ENCODE measurements at places on chromosomes 5 and 9.

- no peak for DNase-seq
These were observed 94.6 kb upstream of the RANBP6 start for GRCh38 chr9:6109986-6110385.

DNA sequence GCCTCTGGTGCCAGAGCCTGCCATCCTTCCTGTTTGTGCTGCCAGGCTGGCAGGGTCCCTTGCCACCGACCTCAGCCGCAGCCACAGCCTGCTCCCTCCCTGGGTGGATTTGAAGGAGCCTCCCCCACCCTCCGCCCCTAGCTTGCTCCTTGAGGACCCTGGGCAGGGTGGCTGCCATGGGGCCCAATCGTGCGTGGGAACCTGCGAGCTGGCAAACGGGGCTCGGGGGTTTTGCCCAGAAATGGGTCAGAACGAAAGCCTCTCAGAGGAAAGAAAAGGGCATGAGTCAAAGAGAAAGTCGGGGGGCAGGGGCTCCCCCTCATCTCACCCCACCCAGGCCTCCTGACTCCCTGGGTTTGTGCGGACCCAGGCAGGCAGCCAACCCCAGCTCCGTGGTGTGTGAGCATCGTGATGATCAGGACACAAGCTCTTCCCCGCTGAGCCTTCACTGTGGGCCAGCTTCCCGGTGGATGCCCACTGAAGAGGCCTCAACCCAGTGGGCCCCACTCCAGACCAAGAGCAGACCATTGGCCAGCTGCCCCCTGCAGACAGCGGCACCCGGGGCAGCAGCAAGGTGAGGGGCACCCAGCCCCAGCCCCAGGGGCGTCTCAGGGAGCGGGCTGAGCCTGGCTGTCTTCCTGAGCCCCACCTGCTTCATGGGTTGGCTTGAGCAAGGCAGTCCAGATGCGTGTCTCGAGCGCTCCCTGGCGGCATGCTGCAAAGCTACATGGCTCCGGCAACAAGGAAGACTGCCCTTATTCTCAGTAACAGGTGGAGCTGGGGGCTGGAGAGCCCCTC, 3.0 kb upstream of the FUT7 start:
- DNase-seq = peak; percentile 68

GRCh38 chr9:121868626-121869025, 217.2 kb downstream of the DAB2IP start:
- DNase-seq = no peak

DNA sequence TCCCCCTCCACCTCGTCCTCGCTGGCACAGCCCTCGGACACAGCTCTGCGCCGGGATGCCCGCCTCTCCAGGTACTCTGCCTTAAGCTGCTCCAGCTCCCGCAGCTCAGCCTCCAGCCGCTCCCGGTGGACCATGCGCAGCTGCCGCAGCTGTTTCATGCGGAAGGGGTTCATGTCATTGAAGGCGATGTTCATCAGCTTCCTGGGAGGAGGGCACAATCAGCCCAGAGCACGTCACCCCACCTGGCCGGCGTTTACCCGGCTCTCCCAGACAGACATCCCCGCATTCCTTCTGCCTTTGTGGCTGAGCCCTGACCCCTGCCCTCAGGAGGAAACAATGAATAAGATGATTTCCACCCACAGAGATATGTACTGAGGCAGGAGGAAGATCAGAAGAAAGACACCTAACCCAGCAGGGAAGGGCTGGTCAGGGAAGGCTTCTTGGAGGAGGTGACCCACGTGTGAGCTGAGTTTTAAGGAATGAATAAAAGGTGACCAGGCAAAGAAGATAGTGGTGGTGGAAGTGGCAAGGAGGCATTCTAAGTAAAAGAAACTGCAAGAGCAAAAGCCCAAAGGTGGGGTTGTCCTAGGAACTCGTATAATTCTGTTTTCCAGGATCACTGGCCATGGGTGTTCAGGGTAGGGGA, 7.1 kb upstream of the CORO2A start:
- no peak for DNase-seq

DNA sequence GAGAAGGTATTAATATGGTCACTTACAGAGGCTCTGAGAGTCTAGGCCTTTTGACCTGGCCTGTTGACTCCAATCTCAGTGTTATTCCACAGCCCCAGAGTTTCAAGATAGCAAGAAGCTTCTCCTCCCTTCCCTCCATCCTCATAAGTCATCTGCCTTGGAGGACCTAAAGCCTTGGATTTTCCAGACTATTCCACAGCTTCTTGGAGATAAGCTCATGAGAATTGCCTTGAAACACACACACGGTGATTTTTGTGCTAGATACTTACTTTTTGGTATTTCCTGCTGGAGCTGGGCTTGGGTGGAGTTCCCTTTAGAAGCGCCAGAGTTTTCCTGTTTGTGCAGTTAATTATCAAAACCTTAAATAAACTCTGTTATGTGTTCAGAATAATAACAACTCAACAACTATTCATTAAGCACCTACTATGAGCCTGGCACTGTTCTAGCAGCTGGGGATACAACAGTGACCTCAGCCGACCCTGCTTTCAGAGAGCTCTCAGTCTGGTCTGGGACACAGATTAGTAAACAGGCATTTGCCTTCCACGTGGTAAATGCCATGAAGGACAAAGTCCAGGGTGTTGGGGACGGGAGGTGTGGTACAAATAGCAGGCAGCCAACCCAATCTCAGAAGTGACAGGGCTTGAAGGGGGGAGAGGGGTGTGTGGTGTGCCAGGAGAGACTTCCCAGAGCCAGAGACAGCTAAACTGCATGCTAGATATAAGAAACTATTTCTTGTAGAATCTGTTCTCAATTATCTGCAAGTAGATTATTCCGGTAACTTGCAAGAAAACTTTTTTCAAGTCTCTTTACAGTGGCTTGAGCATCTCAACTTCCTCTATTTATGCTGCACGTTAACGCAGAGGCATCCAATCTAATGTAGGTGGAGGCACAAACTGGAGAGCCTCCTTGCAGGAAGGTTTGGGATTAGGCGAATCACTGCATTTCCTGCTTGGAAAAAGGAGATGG, 55.9 kb upstream of the KLF9 start:
- peak; percentile 48 for DNase-seq

GRCh38 chr9:38154501-38155421, 85.7 kb upstream of the SHB start:
- DNase-seq = no peak

DNA sequence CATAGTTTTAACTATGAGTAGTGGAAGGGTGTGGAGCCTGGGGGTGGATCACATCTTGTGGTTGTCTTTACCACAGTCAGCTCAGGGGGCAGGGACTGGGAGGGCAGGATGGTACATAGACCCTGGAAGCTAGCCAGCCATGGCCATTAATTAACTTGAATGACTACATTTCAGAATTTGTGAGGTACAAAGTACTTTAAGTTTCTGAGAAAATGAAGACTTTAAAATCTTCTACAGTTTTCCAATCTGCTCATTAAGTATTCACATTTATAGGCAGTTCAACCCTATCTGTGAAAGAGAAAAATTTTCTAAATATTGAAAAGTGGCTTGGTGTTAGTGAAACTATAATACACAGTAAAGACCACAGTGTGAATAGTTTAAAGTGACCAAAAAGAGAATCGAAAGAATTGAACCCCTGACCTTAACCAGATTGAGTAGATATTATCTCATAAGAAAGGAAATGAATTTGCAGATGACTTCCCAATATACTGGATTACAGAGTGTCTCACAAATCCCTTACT, 234.2 kb upstream of the MEF2C start:
- no peak for DNase-seq

DNA sequence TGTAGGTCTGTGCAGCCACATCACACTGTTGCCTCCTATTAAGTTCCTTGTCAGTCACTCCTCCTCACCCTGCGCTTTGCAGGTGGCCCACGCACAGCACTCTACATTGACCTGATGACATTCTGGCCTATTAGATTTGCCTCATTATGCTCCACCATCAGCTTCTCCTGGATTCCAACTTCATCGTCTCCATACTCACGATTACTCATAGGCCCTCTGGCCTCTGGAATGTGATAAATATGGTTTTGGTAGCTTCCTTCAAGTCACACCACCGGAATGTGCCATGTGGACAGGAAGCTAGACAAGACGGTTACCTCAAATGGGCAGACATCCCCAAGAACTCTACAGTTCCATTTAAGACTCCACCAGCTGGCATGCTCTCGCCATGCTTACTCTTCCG, 158.0 kb upstream of the LHFPL2 start:
- no peak for DNase-seq

- DNase-seq = no peak
These were observed 866.5 kb upstream of the DMAC1 start for GRCh38 chr9:8666060-8666459.

GRCh38 chr5:156042726-156043125, 284.2 kb upstream of the SGCD start:
- DNase-seq = no peak

DNA sequence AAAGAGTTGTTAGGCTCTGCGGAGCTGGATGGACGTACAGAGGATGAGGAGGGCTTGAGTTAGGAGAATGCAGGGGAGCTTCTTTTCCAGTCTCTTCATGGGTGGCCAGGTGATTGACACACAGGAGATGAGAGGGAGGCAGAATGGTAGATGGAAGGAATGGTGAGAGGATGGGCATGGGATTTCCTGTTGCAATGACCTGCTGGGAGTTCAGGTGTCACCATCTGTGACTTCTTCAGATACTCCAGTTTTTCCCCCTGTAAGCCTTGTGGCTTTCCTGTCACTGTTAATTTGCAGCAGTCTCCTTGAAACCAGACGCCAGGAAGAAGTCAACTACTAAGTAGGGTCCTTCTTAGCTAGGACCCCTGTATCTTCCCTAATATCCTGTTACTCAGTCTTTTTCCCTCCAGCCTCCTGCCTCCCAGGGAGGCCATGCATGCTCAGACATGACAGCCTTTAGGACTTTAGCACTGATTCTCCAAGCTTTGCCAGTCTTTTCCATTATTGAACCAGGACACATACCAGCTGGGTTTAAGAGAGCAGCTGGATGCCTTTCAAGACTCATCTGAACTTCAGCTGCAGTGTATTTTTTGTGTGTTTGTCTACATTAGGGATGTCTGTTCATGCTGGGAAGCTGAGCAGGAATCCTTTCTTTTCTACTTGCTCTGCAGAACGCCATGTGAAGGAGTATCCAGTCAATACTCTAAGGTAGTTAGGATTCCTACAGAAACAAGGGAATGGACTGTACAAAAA, 67.2 kb upstream of the CD180 start:
- DNase-seq = no peak

DNA sequence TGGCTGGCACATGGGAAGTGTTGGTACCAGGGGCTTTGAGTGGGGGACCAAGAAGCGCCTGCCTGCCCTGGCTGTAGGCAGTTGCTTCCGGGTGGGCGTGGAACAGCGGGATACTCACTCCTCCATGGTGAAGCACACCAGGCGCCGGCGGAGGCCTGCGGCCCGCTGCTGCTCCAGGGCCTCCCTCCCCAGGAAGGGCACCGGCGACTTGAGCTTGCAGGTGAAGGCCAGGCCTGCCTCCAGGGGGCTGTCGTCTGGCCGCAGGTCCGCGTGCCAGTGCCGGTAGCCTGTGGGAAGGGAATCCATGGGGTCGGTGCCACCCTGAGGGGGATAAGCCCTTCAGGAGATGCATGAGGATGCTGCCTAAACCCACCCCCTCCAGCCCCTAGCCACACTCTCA, 34.3 kb downstream of the DBH start:
- no peak for DNase-seq

- no peak for DNase-seq
These were observed 64.4 kb downstream of the AUH start for GRCh38 chr9:91297306-91297705.
